ENCODE measurements at places on chromosomes 11 and 22.

- DNase-seq, result no peak
Measured at GRCh38 chr11:127098684-127099083, 98.1 kb upstream of the KIRREL3 start.

- no peak for DNase-seq
Measured at GRCh38 chr22:28466399-28466798, 213.2 kb downstream of the TTC28 start.

- no peak for DNase-seq
Measured at GRCh38 chr11:130580891-130581492, 132.5 kb downstream of the ADAMTS15 start.

DNA sequence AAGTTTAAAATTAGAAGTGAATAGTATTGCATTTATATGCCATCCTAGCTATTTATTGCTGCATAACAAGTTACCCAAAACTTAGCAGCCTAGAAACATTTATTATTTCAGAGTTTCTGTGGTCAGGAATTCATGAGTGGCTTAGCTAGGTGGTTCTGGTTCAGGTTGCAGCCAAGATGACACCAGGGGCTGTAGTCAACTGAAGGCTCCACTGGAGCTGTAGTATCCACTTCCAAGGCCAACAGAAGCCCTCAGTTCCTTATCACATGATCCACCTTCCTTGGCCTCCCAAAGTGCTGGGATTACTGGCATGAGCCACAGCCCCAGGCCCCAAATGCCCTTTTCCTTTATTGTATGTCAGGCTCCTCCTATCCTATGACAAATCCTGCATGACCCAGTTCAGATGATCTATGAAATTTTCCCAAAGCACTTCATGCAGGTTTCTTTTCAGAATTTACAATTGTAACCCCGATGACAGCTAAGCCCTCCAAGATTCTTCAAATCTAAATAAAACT is 6.1 kb upstream of the ALG8 start:
- DNase-seq, result no peak

DNA sequence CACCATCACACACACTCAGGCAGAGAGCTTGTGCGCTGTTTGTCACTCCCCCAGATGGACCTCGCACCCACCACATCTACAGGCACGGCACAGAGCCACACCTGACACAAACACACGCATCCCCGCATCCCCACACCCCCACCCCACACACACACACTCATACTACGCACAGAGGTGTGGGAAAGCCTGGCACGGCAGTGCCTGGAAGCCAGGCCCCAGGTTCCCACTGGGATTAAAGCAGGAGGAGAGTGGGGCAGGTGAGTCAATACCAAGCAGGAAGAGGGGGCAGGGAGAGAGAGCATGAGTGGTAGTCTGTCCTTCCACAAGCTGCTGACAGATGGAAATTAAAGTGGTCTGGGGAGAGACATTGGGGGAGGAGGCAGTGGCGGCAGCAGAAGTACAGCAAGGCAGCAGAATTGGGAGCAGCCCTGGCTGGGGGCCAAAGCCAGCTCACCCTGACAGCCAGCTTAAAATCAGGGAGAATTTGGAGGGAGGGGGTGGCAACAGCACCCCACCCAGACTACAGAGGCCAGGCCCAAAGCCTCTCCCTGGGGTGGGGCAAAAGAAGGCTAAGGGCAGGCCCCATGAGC is 20.7 kb downstream of the TNKS1BP1 start:
- no peak for DNase-seq

DNA sequence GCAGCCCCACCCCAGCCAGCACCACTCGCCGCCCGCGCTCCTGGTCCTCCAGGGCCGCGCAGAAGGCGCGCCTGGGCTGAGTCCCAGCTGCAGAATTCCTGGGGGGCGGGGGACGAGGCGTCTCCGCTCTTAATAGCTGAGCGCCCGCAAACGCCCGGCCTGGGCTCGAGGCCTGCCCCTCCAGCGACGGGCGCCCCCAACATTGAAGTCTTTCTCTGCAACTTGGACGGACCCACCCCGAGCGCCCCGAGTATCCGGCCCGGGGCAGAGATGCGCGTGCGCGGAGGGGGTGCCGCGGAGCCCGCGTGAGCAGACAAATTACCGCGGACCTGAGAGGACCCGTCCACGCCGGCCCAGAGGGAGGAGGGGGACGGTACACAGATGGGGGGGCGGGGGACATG is 6.7 kb upstream of the SYT7 start:
- no peak for DNase-seq

GRCh38 chr11:123616505-123617198 is 37.8 kb downstream of the SCN3B start:
- no peak for DNase-seq

DNA sequence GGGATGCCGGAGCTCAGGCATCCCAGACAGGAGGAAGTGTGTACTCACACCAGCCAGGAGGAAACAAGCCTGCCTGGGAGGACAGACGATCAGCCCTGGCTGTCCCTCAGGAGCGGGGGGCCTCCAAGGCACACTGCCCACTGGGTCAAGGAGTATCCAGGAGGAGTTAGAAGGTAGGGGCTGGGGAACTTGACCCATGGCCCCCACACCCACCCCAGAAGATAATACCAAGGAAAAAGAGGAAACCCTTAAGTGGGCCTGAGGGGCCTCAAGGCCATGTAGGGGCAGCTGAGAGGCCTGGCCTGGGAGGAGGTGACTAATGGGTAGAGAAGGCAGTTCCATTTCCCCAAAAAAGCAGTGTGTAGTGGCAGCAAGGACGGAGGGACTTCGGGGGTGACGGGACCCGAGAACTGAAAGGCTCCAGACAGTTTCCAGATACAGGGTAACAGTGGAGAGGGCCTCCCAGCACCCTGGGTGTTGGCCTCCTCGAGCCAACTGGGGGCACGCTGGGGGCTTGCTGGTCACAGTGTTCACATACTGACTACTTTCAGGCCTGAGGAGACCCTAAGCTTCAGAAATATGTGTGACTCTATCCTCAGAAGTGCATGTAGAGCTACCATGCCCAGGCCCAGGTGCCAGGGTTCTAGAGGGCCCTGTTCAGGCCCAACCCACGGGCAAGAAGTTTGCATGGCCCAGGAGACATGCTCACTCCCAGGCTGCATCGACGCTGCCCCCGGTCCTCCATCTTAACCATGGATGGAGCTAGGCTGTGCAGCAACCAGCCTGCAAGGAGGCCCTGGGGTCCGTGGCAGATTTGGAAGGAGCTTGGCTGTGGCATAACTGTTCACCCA is 75.7 kb upstream of the PITPNB start:
- DNase-seq, result no peak

DNA sequence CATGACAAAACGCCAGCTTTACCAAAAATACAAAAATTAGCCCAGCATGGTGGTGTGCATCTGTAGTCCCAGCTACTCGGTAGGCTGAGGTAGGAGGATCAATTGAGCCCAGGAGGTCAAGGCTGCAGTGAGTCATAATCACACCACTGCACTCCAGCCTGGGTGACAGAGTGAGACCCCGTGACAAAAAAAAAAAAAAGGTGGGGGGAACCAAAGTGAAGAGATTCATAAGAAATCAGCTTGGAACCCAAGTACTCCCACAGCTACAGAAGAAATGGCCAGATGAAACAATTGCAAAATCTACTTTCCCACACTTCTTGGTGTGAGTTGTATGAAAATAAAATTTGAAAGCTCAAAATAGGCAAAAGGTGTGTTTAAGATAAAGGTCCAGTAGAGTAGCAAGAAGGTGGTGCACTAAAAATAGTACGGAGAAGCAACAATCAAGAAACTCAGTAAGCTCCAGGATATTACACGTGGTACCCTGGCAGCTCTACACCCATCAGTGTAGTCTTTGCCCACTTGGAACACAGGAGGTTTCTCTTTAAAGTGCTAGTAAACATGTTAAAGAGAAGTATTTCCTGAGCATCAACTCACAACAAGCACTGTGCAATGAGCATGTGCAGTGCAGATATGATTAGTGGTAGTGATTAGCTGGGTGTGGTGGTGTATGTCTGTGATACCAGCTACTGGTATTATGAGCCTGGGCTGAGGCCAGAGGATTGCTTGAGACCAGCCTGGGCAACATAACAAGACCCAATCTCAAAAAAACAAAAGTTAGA is 5.3 kb downstream of the HARBI1 start:
- DNase-seq, result no peak

- no peak for DNase-seq
Measured at GRCh38 chr11:16603890-16604793, 134.3 kb upstream of the C11orf58 start.

GRCh38 chr11:126630893-126631798 is 275.7 kb downstream of the ST3GAL4 start:
- DNase-seq, result no peak

- DNase-seq, result no peak
Measured at GRCh38 chr11:65366340-65366773, 11.8 kb downstream of the TIGD3 start.

DNA sequence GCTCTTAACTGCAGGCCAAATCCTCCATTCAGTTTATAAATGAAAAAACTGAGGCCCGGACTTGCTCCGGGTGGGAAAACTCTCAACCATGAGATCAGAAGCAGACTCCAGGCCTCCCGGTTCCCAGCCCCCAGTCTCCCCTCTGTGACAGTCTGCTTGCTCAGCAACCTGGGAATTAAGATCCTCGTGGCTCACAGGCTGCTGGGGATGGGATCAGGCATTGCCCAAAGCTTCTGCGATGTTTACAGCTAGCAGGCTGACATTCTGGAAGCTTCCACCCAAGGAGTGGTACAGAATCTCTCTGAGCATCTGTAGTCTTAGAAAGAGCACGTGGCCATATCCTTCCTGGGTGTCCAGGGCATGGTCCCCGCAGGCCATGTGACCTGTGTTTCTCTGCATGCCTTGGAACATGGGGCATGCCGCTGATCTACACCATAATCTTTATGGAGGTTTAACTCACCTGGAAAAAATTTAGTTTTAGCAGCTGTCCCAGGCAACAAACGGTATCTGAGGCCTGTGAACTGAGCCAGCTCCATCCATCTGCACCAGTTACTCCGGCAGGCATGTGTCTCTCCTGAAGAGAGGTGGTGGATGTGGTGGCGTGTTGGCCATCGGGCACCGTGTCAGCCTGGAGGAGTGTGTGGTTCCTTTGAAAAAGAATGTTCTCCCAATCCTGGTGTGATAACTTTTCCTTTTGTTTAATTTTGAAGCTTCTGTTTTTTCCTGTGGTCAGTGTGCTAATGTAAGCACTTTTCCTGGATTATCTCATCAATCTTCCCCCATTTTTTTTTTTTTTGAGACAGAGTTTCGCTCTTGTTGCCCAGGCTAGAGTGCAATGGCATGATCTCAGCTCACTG is 7.9 kb downstream of the FBLN1 start:
- no peak for DNase-seq

DNA sequence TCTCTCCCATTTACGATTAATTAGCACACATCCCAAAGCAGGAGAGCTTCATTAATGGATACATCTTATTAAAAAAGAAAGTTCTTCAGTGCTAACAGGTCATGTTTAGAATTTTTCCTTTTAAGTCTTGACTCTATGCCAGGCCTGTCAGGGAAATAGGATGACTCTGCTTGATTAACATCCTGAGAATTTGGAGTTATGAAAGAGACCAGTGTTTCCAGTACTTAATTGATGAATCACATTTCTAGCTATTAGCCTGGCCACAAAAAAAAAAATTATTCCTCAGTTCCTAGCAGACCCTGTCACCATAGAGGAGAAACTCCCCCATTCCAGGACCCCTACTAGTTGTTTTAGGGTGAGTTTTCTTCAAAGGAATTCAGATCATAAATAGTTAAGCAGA is 23.6 kb upstream of the ME3 start:
- no peak for DNase-seq

DNA sequence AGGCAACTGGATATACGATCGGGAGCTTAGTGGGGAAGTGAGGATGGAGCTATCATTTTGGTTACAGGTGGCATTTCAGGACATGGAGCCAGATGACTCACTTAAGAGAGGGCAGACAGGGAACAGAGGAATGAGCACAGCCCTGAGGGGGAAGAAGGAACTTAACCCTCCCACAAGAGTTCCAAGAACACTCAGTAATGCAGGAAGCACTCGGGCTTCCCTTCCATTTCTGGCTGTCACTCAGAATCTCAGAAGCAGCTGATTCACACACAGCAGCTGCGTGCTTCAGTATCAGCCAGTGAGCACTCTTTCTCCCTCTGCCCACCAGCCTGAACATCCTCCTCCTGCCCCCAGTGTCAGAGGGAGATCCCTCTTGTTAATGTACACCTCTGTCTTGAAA is 34.8 kb downstream of the EFCAB6 start:
- no peak for DNase-seq

DNA sequence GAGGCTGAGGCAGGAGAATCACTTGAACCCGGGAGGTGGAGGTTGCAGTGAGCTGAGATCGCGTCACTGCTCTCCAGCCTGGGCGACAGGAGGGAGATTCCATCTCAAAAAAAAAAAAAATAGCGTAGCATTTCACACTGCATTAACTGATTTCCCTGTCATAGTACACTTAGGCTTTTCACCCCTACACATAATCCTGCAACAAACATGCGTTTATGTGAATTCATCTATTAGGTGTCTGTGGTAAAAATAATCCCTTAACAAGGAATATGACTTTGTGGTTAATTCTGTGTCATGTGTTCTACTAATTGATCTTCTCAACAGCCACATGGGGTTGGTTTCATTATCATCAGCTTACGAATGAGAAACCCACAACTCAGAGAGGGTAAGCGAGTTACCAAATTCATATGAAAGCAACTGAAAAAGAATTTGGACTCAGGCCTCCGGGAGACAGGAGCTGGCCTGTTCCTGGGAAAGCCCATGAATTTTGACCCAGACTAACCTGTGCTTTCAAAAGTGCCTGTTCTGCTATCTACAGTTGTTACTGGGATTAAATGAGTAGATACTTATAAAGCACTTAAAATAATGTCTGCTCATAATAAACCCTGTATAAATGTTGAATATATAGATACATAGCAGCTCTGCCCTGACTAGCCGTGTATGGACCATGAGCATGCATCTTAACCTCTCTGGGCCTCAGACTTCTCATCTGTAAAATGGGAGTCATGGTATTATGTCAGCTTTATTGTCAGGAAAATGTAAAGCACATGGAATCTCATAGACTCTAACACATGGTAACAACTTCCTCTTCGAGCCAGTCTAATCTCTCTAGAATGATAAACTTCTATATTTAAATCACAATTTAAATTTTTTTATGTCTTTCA is 36.6 kb downstream of the KCNJ1 start:
- no peak for DNase-seq

DNA sequence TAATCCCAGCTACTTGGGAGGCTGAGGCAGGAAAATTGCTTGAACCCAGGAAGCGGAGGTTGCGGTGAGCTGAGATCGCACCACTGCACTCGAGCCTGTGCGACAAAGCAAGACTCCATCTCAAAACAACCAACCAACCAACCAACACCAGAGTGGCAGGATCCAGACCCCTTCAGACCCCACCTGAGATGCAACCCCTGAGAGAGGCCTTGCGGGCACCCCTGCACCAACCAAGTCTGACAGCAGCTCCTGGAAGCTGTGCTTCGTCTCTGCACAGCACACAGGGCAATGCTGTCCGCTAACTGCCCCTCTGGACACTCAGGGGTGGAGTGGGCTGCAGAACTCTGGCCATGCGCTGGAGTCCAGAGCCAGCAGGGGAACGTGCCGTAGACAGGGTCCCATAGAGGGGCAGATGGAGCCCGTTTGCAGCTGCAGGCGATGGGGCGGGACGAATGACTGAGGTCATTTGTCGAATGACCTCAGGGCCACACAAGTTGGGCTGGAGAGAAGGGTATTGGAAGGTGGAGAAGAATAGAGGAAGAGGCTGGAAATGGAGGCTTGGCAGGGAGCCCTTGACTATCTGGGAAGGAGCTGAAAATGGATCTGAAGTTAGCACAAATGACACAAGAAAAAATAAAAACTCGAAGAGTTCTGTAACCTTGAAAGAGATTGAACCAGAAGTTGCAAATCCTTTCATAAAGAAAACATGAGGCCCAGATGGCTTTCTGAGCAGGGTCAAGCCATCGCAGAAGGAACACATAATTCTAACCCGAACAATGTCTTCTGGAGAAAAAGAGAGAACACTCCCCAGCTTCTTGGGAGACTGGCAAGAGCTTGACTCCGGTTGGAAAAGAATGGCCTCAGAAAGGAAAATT is 199.7 kb downstream of the CTTN start:
- no peak for DNase-seq

All from stimulated activated CD4-positive, alpha-beta T cell treated with anti-CD3 and anti-CD28 coated beads, Interleukin-1b, Interleukin-23, amount 100 ng/mL, for 1 hour (primary cell).